Cortex of kidney (tissue), 1 donor: ENCODE measurements at places on chromosomes 5 and 9.

DNA sequence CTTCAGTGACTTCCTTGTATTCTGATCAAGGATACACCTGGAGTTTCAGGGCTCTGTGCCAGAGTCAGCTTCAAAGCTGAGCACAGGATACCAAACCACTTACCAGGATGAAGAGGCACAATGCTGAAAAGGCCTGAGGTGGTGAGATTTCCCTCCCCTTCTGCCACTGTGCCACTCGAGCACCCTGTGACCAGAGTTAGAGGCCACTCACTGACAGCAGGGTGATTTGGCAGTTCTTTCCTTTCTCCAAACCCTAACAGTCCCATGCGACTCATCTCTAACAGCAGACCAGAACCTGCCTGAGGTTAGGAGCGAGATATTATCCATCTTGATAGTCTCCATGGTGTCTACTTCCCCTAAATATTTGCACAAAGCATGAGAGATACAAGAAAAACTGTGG lies 1.8 kb downstream of the PLGRKT start:
- no peak for DNase-seq

DNA sequence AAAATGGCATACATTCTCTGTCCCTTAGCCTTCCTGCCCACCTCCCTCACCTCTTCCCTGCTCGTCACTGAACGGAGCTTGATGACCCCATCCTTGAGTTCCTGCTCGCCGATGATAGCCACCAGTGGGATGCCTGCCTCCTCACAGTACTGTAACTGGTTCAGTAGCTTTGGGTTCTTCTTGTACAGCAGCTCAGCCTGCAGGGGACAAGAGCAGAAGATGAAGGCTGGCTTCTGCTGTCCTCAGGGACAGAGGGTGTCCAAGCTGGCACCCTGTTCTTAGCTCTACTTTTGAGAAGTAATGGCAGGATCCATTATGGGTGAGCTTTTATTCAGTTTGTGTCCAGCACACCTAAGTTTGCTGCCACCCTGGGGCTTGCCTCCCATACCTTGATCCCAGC lies 1.3 kb upstream of the DND1 start:
- no peak for DNase-seq

GRCh38 chr5:59130431-59130830 lies 547.6 kb downstream of the RAB3C start:
- no peak for DNase-seq

DNA sequence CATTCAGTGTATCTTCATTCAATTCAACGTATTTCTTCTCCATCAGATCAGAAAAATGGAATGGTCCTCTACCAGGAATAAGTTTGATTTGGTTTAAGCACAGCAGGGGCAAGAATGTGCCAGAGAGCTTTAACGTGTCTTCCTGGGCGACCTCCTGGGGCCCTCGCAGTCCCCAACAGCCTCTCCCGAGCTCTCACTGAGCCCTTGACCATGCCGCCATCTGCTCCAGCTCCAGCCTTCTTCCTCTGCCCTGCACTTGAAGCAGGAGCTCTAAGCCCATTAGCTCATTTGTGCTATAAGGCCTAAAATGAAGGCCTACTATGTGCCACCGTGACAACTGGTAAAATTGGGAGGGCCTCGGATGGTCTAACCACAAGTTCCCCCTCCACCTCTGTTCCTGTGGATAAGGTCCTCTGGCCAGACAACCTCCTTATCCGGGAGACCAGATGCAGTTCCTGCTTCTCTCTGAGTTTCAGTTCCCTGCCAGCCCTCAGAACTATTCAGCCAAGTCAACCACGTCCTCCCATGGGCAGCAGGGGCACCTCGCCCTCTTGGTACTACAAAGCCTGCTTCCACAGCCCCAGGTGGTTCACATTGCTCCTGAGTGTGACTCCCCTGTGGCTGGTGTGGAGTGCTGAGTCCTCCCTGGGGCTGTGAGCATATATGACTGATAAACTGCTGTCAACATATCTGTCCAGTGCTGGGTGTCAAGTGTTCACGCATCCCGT lies 35.8 kb downstream of the C5orf15 start:
- no peak for DNase-seq

GRCh38 chr9:16535555-16535954 lies 334.9 kb downstream of the BNC2 start:
- DNase-seq = no peak

GRCh38 chr5:31186672-31187267 lies 6.7 kb upstream of the CDH6 start:
- DNase-seq = no peak

DNA sequence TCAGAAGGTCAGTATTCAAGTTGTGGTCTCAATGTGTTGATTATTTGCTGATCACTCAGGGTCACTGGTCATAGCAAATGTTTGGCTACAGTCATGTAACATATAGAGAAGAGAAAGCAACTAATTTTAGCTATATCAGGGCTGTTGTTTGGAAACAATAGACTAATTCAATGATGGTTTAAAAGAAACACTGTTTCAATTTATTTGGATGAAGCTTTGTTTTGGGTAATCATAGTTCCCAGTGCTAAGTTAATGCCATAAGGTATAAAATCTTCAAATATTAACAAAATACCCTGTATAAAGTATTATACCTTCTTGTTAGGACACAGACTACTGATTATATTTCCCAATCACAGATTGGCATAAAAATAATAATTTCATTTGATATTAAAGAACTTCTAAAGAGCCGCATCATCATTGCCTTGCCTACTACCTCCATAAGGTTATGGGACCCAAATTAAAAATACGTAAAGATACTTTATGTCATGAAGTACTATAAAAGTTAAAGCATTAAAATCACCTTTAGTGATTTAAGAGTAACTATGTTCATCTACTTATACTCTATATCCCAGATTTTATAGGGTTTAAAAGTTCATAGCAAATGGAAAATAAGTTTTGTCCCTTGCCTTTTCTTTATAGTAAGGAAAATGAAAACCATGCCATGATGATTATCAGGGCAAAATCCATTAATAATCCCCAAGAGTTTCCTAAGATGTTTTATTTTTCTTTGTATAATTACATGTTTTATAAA lies 6.0 kb downstream of the NR3C1 start:
- no peak for DNase-seq

DNA sequence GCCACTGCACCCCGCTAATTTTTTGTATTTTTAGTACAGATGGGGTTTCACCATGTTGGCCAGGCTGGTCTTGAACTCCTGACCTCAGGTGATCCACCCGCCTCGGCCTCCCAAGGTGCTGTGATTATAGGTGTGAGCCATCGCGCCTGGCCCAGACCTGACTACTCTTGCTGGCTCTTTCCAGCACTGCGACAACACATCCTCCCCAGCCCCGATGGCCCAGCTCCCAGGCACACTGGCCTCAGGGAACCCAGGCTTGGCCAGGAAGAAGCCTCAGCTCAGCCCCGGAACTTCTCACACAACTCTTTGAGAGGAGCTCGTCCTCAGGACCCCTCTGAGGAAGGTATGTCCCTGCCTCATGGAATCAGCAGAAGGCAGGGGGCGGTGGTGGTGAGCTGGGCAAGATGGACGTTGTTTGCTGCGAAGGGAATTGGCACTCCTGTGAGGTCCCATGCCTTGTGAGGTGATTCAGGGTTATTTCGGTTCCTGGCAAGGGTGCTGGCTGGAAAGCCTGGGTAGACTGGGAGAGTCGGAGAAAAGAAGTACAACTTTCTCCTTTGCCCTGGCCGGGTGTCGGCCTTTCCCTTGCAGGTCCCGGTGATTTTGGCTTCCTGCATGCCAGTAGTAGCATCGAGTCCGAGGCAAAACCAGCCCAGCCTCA lies 5.9 kb downstream of the DELE1 start:
- no peak for DNase-seq

- DNase-seq = no peak
Observed at GRCh38 chr5:125835293-125836172, 587.7 kb upstream of the GRAMD2B start.

DNA sequence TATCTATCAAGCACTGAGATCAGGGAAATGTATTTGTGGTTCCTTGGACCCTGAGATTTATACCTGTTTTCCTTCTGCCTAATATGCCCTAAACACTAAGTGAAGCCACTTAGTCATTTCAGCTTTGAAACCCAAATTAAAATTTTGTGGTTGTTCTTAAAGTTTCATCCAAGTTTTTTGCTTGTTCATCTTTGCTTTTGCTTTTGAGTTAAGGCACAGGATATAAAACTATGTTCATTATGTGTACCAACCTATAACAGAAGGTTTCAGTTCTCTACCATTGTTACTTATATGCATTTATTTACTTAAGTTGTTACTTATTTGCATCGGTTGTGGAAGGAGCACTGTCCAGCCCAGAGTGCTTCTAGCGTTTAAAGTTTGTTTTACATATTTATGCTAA lies 382.3 kb downstream of the PTPRD start:
- no peak for DNase-seq

- no peak for DNase-seq
Observed at GRCh38 chr9:116589392-116590354, 97.4 kb upstream of the TRIM32 start.

- no peak for DNase-seq
Observed at GRCh38 chr5:133818031-133818431, 150.4 kb downstream of the C5orf15 start.

DNA sequence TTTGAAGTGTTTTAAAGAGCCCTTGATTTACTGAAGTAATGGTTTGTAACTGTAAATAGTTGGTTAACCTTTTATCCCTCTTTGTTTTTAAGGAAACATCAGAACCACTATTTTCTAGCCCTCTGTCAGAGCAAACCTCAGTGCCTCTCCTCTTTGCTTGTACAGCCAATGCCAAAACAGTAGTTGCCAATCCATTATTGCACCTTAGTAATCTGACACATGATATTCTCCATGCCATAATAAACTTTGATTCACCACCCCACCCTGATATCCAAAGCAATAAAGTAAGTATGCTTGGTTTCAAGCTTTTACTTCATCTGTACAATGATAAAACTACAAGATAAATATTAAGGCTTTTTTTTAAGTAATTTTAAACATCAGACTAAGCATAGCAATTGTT lies 100.8 kb downstream of the DMXL1 start:
- DNase-seq = no peak

DNA sequence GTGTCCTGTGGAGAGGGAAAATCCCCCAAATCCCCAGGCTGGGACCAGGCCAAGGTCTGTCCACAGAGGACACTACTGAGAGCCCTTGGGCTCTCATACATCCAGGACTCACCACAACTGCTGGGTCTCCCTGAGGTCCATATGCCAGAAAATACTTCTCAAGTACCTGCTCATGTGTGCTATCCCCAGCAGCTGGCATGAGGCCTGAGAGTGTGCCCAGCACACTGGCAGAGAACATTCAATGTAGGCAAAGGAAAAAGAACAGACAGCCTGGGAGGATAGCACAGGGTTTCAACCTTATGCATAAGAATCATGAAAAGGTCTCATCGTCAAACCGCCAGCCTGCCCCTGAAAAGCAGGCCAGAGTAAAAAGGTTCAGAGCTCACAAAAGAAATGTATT lies 154.1 kb upstream of the TAS2R1 start:
- DNase-seq = no peak

- no peak for DNase-seq
Observed at GRCh38 chr5:88724201-88724600, 158.8 kb downstream of the MEF2C start.

DNA sequence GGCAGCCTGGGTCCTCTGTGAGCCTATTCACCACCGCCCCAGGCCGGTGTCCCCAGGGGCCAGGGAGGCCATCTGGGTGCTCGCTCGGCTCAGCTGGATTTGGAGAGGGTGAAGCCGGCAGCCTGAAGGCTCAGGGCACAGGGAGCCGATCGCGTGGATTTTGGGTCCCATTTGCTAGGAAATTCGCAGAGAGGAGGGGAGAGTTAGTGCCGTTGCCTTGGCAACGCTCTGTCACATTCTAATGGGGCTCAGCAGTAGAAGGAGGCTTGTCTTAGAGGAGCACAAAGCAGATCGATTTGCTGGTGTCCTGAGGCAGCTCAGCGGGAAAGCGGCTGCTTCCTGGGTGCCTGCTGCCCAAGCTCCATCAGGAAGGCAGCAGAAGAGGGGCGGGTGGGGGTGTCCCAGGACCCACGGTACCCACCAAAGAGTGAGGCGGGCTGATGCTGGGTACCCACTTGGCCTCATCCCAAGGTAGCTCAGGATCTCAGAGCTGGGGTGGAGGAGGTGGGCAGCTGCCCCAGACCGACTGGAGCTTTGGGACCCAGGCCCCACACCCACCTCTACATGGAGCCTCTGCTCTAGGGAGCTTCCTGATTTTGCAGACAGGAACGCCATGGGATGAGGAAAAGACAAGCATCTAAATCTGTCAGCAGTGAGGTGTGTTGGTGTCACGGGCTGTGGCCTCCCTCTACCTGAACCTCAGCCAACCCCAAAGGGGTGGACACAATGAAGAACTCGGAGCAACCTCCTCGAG lies 17.1 kb upstream of the OLFM1 start:
- DNase-seq = no peak

- DNase-seq = no peak
Observed at GRCh38 chr5:124103671-124104070, 591.7 kb downstream of the CSNK1G3 start.

- no peak for DNase-seq
Observed at GRCh38 chr5:94855543-94855942, 237.1 kb downstream of the SLF1 start.

GRCh38 chr9:69865986-69866385 lies 45.4 kb downstream of the CFAP95 start:
- DNase-seq = no peak

GRCh38 chr9:37327553-37327952 lies 94.9 kb upstream of the GRHPR start:
- no peak for DNase-seq

DNA sequence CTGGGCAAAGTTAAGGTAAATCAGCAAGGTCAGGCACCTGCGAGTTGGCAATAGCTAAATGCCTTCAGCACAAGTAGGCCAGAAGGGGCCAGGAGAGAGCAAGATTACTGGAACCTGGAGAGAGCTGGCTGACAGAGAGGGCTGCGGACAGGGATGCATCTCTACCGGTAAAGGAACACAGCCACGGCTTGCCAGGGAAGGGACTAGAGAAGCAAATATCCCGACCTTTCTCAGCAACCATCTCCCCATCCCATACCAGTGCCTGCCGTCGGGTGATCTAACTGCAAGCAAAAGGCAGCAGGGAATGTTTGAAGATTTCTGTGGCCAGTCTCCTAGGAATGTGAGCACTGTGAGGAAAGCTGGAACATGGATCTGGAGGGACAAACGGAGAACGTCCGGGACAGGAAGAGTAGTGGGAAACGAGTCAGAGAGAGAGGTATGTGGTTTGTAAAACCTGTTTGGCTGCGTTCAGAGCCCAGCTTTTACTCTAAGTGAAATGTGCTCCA lies 15.9 kb upstream of the ABLIM3 start:
- DNase-seq = no peak

GRCh38 chr9:132970324-132971062 lies 8.0 kb upstream of the GFI1B start:
- DNase-seq = no peak

DNA sequence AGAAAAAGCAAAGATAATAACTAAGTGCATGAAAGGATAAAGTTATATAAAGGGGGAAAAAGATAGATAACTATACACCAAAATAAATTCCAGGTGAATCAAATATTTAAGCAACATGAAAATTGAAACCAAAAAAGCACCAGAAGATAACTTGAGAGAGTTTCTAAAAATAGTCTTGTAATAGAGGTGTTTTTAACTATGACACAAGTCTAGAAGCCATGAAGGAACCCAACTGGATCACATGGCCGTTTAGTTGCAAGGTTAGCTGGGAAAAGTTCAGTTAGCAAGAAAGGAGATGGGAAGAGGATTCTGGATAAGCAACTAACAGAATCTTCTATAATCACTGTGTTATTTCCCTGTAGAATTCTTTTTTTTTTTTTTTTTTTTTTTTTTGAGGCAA lies 9.2 kb upstream of the RASA1 start:
- no peak for DNase-seq

GRCh38 chr5:86461169-86461956 lies 156.4 kb upstream of the COX7C start:
- no peak for DNase-seq
